ENCODE measurements at places on chromosomes 11 and 22.

DNA sequence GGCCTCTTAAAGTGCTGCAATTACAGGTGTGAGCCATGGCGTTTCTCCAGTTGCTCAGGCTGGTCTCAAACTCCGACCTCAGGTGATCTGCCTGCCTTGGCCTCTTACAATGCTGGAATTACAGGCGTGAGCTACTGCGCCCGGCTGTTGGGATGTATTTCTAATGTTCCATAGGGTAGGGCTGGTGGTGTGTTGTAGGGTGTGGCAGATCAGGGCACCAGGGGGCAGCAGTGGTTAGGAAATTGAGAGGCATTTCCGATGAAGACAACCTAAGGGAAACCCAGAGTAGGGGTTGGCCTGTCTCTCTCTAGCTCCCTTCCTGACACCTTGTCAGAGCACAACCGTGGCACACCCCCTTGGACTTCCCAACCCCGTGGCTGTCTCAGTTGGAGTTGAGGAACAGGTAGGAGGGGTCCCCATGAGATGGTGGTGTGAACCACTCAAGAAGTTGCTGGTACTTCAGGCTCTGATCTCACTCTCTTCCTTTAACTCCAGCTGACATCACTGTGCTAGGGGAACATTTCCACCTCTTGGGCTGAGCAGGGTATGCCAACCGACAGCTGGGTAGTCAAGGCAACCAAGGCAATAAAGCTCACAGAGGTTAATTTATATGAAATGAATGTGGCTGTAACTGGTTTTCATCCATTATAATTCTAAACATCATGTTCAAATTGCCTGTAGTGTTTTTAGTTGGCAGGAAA lies 33.0 kb downstream of the YWHAH start:
- DNase-seq = peak; percentile 47

DNA sequence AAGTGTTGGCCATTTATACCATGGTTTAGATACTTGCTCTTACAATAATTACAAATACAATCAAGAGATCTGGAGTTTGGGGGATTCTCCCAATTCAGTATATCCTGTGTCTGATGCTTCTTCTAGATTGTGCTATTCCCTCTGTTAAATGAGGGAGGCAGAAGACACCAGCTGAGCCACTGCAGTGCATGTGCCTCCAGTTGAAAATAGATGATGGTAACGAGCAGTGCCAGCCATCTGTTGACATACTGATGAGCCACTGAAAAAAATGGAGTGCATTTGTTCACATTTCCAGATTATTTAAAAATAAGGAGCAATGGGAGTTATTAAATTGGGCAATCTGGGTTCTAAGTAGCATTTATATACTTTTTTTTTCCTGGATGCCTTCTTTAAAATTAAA lies 1428.0 kb upstream of the TENM4 start:
- no peak for DNase-seq

DNA sequence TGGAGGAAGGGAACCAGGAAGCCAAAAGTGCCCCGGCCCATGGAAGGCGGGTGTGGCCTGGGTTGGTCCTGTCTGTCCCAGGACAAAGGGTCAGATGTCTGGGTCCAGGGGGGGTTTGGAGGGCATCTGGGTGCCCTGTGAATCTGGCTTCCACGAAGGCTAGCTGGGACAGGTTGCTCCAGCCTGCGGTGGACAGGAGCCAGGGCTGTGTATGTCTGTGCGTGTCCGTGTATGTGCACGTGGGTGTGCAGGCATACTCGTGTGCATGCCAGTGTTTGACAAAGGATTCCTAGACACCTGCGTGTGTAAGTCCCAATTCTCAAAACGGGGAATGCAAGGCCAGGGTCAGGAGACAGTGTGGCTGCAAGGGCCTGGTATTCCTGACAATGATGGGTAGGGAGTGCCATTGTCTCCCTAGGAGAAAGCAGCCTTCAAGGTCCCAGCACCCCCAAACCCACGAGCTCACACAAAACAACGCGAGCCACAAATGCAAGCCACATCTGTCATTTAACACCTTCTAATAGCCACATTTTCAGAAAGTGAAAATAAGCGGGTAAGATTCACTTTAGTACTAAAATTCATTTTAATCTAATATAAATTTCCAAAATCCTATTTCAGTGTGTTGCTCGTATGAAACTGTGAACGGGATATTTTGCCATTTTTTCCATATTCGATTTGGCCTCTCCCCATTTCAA lies 78.4 kb upstream of the WNT7B start:
- no peak for DNase-seq

DNA sequence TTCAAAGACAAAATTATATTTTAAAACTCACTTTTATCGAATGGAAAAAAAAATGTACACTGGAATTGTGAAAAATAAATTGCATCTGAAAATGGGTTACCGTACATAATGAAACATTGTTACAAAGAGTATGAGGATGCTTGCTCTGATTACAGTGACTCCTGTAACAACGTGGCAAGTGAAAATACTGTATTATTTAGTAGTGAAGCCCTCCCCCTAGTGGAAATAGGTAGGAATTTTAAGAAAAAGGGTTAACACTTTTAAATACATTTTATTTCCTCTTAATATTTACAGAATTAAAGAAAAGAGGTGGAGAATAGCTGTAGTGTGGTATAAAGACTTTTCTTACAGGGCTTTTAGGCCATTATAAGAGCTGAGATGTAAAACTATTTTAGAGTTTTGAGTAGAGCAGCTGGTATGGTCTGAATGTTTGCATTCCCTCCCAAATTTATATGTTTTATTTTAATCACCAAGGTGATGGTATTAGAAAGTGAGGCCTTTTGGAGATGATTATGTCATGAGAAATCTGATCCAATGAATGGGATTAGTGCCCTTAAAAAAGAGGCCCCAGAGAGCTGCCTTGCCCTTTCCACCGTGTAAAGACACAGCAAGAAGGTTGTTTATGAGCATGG lies 25.2 kb downstream of the FAM76B start:
- DNase-seq = peak; percentile 55

GRCh38 chr11:3049430-3050243 lies 7.6 kb downstream of the CARS1 start:
- DNase-seq = peak; percentile 90

GRCh38 chr11:10540915-10541560 lies at the start of gene RNF141:
Gene RNF141 (minus strand): TSS chr11:10541187. CDS start chr11:10534158, 7,029 bp downstream.
- peak; percentile 94 for DNase-seq

- no peak for DNase-seq
Measured at GRCh38 chr11:95853862-95854261, 63.6 kb downstream of the CEP57 start.

DNA sequence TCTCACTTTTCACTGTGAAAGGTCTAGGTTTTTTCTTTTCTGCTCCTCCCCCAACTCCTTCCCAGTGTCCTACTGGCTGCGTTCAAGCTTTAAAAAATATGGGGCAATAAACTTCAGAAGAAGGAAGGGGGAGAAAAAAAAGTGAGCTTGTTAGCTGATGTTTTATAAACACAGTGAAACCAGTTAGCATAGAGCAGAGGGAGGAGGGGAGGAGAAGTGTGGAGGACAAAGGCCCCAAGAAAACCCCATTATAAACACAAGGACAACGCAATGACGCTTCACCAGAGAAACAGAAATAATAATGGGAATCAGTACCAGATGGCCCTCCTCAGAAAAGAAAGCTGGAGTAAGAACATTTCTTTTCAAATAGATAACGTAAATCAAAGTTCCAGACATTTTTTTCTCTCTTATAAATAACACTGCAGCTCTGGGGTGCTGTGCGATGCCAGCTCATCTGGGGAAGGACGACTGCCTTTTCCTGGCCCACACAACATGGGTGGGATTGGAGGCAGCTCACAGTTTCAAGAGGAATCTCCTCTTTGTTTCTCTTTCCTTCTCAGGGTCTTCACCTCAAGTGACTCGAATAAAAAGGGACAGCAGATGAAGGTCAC lies 235.4 kb upstream of the NARS2 start:
- no peak for DNase-seq

DNA sequence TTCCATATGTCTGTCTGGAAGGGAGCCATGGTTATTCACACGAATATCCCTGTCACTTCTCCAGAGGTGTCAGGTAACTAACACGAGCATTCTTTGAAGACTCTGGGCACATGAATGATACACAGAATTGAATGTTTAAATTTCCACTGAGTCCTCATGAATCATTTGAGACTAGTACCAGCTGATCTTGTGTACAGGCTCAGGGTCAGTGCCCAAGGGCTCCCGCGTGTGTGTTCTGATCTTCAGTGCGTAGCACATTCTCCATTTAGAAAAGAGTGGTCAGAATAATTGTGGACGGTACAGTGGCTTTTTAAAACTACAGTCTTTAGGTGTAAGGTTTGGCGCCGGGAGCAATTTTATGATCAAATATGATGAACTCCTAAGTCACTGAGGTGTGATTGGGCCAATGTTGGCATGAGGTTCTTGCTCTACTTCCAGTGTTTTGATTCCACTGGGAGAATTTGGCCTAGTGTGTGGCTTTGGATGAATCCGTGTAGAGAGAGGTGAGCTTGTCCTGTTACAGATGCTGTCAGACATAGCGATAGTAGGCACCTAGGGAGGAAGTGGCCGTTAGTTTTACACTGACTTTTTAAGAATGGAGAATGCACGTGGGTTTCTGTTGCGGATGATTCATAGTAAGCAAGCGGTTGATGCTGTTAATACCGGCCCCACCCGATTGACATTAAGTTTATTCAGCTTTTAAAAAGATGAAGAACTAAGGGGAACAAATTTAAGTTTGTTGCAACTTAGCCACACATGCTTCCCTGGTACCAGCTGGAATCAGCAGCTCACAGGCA lies 22.2 kb downstream of the NUP50 start:
- DNase-seq = no peak

- peak; percentile 28 for DNase-seq
Measured at GRCh38 chr22:37752189-37753087, 55.3 kb upstream of the GCAT start.
